ENCODE measurements at places on chromosomes 12 and 14. TPM values are rescaled to one million over a fixed set of nuclear protein-coding genes. Genes with fewer than 3 reads are reported as not detected.

PLA2G1B gene
- polyA plus RNA-seq = 1.5 TPM

DNA sequence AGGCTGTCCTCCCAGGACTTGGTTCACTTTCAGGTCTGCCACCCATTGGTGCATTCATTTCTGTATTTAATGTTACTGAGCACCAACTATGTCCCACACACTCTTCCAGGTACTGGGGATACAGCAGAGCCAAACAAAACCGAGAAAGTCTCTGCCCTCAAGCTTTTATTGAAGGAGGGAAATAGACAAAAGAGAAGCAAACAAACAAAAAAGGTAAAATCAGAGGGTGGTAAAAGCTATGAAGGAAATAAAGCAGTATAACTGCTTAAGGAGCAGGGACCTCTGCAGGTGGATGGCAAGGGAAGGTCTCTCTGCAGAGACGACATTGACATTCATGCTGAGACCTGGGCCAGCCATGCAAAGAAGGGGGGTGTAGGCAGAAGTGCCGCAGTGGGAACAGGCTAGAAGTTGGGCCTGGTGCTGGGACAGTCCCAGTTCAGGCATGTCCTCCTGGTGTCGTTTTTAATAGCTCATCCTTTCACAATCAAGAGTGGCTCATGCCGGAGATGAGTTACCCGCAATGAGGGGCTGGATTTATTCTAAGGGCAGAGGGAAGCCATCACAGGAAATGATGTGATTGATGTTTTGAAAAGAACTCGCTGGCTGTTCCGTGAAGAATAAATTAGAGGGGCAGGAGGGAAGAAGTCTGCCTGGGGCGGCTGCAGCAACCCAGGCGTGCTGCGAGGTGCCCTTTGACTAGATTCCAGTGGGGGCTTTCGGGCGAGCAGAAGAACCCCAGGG, 72.8 kb downstream of the IRF2BPL start:
- H3K27ac ChIP-seq = peak overlapping the region; percentile 95
- DNase-seq = no peak
- H3K27me3 ChIP-seq = no peaks in the 10 kb centered on the region
- H3K4me3 ChIP-seq = peak overlapping the region; percentile 15

DNA sequence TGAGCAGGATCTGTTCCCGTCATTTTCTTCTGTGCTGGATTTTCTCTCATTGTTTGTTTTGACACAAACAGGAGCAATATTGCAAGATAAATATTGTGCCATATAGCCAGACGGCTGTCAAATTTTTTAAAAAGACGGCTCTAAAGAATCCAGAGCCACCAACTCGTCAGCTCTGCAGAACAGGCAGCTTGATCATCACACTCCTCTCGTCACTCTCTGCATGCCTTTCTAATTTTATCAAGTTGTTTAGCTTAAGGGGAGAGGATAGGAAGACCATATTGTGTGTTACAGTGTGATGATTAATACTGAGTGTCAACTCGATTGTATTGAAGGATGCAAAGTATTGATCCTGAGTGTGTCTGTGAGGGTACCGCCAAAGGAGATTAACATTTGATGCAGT, 562.8 kb downstream of the GALC start:
- H3K36me3 ChIP-seq = no peaks in the 10 kb centered on the region
- no peak for DNase-seq
- H3K4me1 ChIP-seq = no peaks in the 10 kb centered on the region
- no peaks in the 10 kb centered on the region for H3K27me3 ChIP-seq
- H3K4me3 ChIP-seq = no peak overlapping the region

DNA sequence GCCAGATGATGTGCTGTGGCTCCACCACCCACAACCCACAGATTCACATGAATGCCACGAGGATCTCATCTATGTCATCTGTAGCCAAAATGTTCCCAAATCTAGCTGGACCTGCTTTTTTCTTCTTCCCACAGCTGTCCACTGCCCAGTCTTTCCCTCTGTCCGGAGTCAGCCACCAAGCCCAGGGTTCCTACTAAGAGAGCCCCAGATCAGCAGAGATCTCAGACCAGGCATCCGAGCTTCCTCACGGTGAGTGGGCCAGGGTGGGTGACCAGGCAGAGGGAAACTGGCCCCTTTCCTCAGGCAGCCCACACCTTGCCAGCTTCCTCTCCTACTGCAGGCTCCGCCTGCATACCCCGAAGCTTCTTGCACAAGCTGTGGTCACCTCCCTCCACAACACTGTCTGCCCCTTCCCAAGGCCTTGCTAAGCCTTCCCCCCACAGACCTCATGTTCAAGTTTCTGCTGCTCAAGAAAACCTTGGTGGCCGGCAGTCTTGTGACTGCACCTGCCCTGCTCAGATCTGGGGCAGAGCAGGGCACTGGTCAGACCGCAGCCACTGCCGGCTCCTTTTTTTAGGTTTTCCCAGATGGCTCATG, 81.4 kb downstream of the ACTN1 start:
- no peak overlapping the region for H3K4me3 ChIP-seq
- no peak overlapping the region for H3K27ac ChIP-seq
- peak; percentile 37 for DNase-seq
- H3K36me3 ChIP-seq = peaks cover 5% of the 10 kb centered on the region

ERH gene
- 293 TPM for polyA plus RNA-seq

AKAP3 gene
- 1.8 TPM for polyA plus RNA-seq

DNA sequence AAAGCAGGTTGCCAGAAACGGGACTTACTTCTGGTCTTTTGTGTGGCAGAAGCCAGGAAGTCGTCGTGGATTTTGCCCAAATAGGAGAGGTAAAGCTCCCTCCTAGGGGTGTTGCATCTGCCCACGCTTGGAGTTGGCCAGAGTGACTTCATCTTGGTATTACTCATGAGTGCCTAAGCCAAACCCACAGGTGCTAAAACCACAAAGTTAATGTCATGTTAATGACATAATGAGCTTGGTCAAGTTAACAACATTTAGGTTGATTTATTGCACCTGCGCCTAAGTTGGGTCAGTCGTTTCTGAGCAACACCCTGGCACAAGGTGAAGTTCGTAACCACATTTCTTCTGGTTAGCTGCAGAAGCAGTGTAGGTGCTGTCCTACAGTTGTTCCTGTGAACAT, 225.2 kb downstream of the FUT8 start:
- no peak overlapping the region for H3K27ac ChIP-seq
- no peak overlapping the region for H3K4me3 ChIP-seq
- H3K36me3 ChIP-seq = no peaks in the 10 kb centered on the region
- DNase-seq = no peak

- no peaks in the 10 kb centered on the region for H3K4me1 ChIP-seq
- no peaks in the 10 kb centered on the region for H3K36me3 ChIP-seq
- H3K4me3 ChIP-seq = no peak overlapping the region
- DNase-seq = no peak
- H3K27ac ChIP-seq = no peak overlapping the region
Measured at GRCh38 chr12:9133216-9133916, 17.6 kb upstream of the A2M start.

DNA sequence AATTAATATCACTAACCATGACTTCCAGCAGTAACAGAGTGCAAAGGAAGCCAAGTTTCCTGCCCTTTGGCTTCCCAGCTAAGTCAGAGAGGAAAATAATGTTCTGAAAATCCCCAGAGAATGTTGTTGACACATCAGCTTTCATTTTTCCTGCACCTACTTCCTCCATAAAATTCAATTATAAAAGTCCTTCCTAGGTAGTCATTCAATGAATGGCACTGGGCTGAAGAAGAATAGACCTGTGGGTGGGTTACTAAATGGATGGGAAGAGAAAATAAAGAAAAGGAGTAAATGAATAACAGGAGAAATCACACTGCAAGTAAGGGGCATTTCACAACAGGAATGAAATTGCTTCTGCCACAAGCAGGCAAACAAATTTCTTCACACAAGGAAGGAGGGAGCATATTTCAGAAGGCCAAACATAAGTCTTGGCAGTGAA, 73.2 kb upstream of the MDM1 start:
- DNase-seq = no peak
- peaks cover 34% of the 10 kb centered on the region for H3K4me1 ChIP-seq
- no peak overlapping the region for H3K4me3 ChIP-seq
- H3K27ac ChIP-seq = peak overlapping the region; percentile 15

C12orf54 gene
- polyA plus RNA-seq = 0.63 TPM

DNA sequence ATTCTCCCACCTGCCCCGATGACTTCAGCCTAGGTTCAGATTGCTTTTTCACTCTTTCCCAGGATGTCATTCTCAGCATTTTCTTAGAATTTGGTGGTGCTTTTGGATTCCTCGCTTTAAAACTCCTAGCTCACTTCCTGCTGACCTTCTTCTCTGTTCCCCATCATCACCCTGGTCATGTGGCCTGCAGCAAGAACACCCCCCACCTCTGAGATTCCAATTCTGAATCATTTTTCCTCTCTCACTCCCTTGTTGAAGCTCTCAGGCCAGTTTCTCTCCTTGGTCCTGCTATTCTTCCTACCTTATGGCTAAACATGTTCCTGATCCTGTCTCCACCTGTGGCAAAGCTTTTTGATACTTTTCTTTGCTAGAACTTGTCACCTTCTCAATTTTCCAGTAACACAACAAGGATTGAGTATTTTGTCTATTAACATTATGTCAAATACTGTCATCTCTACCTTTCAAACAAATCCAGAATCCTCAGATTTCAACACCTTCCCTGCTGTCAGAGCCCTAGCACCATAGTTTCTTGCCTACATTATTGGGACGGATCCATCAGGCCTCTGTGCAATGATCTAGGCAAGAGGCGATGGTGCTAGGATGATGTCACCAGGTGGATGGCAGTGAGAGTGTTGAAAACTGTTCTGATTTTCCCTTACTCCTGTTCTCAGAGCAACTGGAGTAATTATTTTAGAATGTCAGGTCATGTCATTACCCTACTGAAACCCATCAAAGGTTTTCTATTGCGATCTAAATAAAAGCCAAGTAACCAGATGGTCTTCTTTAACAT, 233.7 kb downstream of the MON2 start:
- no peak overlapping the region for H3K4me3 ChIP-seq
- H3K36me3 ChIP-seq = no peaks in the 10 kb centered on the region
- no peak for DNase-seq

ULK1 gene
- 38.7 TPM for polyA plus RNA-seq

GRCh38 chr12:29970501-29970900, 186.8 kb upstream of the TMTC1 start:
- H3K36me3 ChIP-seq = no peaks in the 10 kb centered on the region
- no peak for DNase-seq
- no peaks in the 10 kb centered on the region for H3K27me3 ChIP-seq
- no peaks in the 10 kb centered on the region for H3K4me1 ChIP-seq
- H3K4me3 ChIP-seq = no peak overlapping the region
- H3K27ac ChIP-seq = no peak overlapping the region

- no peak for DNase-seq
- H3K27ac ChIP-seq = no peak overlapping the region
- no peak overlapping the region for H3K4me3 ChIP-seq
- H3K36me3 ChIP-seq = no peaks in the 10 kb centered on the region
- no peaks in the 10 kb centered on the region for H3K4me1 ChIP-seq
- no peaks in the 10 kb centered on the region for H3K27me3 ChIP-seq
Measured at GRCh38 chr12:91914701-91915100, 230.9 kb downstream of the BTG1 start.

DNA sequence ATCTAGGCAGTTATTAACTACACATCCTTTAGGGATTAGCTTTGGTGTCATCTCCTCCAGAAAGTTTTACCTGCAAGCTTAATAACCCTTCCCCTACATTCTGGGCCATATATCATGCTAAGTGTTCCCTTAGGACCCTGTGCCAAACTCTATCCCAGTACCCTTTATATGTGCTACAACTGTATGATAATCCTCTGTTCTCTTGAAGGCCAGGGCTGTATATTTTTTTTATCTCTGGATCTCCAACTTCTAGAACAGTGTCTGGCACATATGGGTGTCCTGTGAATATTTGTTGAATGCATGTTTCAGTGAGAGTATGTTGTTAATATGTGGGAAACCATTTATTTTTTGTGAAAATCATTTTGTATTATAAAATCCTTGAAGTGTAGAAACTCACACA, 106.7 kb downstream of the PPM1A start:
- no peak overlapping the region for H3K27ac ChIP-seq
- H3K4me1 ChIP-seq = no peaks in the 10 kb centered on the region
- H3K27me3 ChIP-seq = no peaks in the 10 kb centered on the region
- H3K36me3 ChIP-seq = no peaks in the 10 kb centered on the region
- no peak for DNase-seq
- no peak overlapping the region for H3K4me3 ChIP-seq

SLC7A8 gene
- polyA plus RNA-seq = 153 TPM

DACT1 gene
- polyA plus RNA-seq = 32.7 TPM

- no peaks in the 10 kb centered on the region for H3K4me1 ChIP-seq
- H3K27me3 ChIP-seq = no peaks in the 10 kb centered on the region
- no peak for DNase-seq
- H3K4me3 ChIP-seq = no peak overlapping the region
- H3K36me3 ChIP-seq = no peaks in the 10 kb centered on the region
- no peak overlapping the region for H3K27ac ChIP-seq
Measured at GRCh38 chr12:127416796-127417195, 850.2 kb upstream of the TMEM132C start.

DNA sequence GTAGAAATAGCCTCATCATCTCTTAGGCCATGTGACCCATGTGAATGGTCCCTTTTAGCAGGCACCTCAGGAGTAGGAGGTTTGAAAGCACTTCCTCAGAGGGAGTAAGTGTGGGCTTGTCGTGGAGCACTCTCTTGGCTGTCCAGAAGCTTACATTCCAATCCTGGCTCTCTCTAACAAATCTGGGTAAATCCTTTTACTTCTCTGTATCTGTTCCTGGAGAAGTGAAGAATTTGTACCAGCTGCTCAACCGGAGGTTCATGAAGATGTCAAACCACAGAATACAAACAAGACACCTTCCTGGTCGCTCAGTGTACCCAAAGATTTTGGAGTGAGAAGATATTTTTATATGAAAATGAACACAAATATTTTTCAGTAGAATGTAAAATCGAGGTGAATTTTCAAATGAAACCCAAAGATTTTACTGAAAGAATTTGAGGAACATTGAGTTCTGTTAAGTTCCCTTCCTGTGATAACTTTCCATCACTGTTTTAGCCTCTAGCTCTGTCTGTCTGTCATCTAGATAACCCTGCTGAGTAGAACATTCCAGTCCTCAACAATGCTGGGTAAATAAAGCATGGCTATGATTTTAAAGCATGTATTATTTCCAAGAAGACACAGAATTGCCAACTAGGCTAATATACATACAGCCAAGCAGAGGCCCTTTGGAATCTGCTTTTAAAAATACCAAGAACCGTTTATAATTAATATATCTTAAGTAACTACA, 263.9 kb upstream of the RGS6 start:
- no peak for DNase-seq
- H3K27me3 ChIP-seq = no peaks in the 10 kb centered on the region
- no peaks in the 10 kb centered on the region for H3K36me3 ChIP-seq
- no peak overlapping the region for H3K4me3 ChIP-seq

GRCh38 chr12:112992541-112993398, 14.5 kb downstream of the OAS2 start:
- no peak overlapping the region for H3K27ac ChIP-seq
- no peaks in the 10 kb centered on the region for H3K27me3 ChIP-seq
- H3K4me3 ChIP-seq = no peak overlapping the region
- DNase-seq = peak; percentile 41
- no peaks in the 10 kb centered on the region for H3K4me1 ChIP-seq
- peaks cover 56% of the 10 kb centered on the region for H3K36me3 ChIP-seq
